ENCODE measurements at places on chromosomes 12 and 14. TPM values are rescaled to one million over a fixed set of nuclear protein-coding genes. Genes with fewer than 3 reads are reported as not detected.

- DNase-seq: no peak
Observed at GRCh38 chr12:104484079-104484478, 27.3 kb downstream of the CHST11 start.

DNA sequence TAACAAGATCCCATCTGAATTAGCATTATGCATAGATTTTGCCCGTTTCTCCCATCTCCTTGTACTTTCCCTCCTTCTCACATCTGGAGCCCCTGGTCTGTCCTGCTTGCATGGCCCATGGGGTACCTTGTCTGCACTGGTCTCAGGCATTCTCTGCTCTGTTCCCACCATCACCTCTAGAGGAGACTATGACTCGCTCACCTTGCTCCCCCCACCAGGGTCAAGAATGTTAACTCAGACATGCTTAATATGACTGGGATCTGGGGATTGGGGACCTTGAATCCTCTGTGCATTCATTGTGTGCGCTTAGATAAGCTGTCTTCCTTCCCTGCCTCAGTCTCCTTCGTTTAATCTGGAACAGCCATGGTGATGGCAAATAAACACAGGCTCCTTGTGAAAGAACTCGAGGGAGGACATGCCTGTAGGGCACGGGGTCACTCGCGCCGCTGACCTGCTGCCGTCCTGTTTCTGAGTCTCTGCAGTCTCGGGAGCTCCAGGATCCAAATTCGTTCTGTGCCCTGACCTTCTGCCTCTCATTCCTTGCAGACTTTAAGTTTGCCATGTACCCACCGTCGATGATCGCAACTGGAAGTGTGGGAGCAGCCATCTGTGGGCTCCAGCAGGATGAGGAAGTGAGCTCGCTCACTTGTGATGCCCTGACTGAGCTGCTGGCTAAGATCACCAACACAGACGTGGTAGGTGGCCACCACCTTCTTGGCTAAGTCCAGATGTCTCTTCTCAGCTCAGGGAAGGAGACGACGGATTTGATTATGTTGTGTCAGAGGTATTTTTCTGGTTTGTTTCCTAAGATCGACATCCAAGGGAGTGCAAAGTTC lies 15.0 kb downstream of the CCND2 start:
- DNase-seq: no peak

- DNase-seq: no peak
Observed at GRCh38 chr12:23333938-23334337, 615.5 kb downstream of the SOX5 start.

GRCh38 chr14:30928462-30928861 lies 54.1 kb downstream of the COCH start:
- no peak for DNase-seq

The SMCO2 gene
- not detected for total RNA-seq
